Activated CD4-positive, CD25-positive, alpha-beta regulatory T cell treated with anti-CD3 and anti-CD28 coated beads, Interleukin-2, amount 50 U/mL, for 24 hours (primary cell): ENCODE measurements at places on chromosomes 7 and 10.

- no peak for ATAC-seq
Measured at GRCh38 chr10:86339226-86339865, 27.2 kb downstream of the GRID1 start.

DNA sequence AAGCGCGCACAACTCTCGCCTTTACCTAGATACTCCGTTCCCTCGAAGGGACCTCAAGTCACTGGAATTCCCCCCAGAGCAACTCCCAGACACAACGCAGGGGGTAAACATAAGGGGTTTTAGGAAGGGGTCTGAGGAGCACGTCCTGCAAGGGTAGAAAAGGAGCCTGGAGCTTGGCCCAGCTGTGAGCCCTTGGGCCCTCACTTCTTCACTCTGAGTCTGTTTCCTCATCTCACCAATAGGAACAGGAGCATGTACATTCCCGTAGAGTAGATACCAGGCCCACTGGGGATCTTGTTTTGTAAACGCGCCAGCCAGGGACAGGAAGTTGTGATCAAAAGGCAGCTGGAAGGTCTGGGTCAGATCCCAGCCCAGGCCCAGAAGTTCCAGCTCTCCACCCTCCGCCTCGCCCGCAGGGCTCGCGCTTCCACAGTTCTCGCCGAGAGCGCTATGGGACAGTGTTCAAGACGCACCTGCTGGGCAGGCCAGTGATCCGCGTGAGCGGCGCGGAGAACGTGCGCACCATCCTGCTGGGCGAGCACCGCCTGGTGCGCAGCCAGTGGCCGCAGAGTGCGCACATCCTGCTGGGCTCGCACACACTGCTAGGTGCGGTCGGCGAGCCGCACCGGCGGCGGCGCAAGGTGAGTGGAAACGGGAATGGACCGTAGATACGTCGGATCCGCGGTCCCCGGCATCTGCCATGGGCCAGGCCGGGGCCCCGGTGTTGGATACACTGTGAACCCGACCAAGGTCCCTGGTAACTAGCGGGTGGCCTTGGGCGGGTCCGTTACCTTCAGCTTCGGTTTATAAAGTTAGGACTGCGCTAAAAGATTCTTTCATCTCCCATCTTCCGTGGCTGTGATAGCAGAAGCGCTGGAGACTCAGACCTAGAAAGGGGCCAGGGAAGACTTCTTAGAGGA, 1.3 kb downstream of the CYP26C1 start:
- no peak for ATAC-seq

GRCh38 chr10:97356918-97357317, 22.4 kb upstream of the FRAT2 start:
- no peak for ATAC-seq

DNA sequence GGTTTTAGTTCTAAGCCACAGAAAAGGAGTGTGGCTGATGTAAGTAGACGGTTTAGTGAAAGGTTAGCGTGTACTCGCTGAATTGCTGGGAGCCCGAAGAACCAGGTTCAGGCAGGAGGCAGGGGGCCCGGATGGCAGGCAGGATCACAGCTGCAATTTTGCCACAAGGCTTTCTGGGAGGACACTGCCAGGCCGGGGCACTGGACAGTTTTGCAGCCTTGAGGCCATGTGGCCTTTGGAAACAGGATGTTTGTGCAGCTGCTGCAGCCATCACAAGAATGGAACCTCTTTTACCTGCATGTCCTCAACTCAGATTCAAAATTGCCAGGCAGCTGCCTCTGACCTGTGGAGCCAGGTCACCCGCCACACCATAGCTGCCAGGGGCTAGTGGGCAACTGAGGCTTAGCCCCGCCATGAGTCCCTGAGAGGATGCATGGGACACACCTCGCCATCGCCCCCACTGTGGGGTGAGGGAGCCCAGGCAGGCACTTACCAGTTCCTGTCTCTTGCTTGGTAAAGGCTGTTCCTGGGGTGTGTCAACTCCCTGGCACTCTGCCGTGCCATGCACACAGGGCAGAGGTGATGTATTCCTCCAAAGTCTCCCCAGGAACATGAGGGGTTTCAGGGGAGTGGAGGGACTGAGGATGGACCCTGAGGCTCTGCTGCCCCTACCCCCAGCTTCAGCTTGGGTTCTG, 188.6 kb downstream of the RPS24 start:
- ATAC-seq: no peak

DNA sequence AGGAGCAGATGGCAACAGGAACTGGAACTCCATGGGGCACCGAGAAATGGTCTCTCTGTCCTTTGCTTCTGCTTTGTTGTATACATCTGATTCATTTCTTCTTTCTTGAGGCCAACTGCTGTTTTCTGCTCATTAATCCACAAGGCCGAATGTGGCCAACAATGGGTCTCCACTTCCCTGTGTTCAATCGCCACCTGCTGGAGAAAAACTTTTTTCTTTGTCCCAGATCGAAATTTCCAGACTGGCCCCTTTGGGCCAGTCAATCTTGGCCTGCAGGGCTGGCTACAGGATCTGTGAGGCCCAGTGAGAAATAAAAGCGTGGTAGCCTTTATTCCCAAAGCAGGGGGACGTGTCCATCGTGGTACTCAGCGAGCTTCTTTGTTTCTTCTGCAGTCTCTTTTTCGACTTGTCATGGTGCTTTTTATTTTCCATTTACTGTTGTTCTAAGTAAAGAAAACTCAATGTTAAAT, 58.8 kb downstream of the PARP12 start:
- no peak for ATAC-seq

GRCh38 chr10:122421054-122421625, 33.3 kb upstream of the ARMS2 start:
- no peak for ATAC-seq

DNA sequence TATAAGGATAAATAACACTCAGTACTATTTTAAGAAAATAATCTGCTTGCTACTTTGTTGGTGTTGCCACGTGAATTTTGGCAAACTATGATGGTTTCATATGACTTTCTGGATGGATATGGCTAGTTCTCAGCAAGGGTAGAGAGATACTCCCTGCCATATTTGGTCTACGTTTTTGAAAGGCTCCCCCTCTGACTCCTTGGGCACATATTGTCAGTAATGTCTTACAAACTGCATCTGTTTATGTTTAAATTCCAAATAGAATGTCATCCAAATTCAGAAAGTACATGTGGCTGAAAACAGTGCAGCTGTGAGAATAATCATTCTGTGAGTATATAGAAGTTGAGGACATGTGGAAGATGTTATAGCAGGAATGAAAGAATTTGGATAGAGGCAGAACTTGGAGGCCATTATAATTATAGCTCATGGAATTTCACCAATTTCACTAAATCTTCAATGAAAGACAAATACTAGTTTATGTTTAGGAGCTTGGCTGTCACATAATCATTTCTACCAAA, 107.8 kb downstream of the SRI start:
- no peak for ATAC-seq

- no peak for ATAC-seq
Measured at GRCh38 chr10:112961609-112962008, 11.6 kb downstream of the TCF7L2 start.

DNA sequence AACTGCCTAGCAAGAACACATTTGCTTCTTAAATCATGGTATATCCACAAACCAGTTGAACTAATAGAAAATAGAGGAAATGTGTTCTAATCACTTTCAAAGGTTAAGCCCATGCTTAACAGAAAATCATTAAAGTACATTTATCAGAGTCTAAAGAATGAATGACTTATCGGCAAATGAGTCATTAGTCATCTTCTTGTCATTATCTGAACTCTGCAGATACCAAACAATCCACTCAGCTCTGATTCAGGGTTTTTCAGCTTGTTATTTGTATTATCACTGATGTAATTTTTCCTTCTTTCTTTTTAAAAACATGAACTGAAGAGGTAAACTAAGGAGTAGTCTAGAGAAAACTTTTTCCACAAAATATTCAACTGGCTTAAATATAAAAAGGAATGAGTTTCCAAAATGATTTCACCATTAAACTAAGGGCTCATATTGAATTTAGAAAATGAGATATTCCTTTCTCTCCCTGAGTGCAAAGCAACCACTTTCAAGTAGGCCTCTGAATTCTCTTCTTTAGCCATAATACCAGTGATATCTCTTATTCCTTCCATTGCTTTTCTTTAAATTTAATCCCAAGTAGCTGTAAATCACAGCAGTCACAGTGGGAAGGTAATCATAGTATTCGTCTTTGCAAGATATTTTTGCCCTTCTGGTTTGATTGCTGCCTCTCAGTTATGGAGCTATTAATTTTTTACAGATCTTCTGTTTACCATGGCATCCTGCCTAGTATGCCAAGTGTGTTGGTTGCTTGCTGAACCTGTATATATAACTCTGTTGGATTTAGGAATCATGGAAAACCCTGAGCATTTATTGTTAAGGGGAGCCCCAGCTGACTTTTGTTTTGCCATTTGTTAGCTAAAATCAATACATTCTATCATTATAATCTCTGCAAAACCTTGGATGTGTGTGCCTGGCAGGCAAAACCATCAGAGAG, 125.1 kb downstream of the THSD7A start:
- ATAC-seq: no peak

GRCh38 chr10:79406683-79407422, 38.6 kb downstream of the ZCCHC24 start:
- no peak for ATAC-seq
